ENCODE measurements at places on chromosomes 7 and 10. TPM values are rescaled to one million over a fixed set of nuclear protein-coding genes. Genes with fewer than 3 reads are reported as not detected.

Gene OR6B1
- total RNA-seq, result not detected

Gene SPDYE8
- total RNA-seq, result not detected

Gene MTPN
- 135 TPM for total RNA-seq

Gene TEX36
- not detected for total RNA-seq

Gene PTER
- total RNA-seq, result 17.4 TPM

Gene CEP55
- 84.6 TPM for total RNA-seq

Gene HMX3
- not detected for total RNA-seq

Gene TMEM184A
- total RNA-seq, result not detected

Gene SLC18A3
- not detected for total RNA-seq

Gene LRRC61
- 26.8 TPM for total RNA-seq

Gene CRYGN
- total RNA-seq, result not detected

Gene PRLHR
- not detected for total RNA-seq

Gene CCDC3
- total RNA-seq, result 0.18 TPM

Gene ANXA7
- 98.7 TPM for total RNA-seq

Gene CLDN4
- 0.10 TPM for total RNA-seq

Gene ELFN1
- total RNA-seq, result 0.08 TPM

Gene PTPRZ1
- total RNA-seq, result not detected

Gene CYP2C8
- 0.15 TPM for total RNA-seq

Gene TET1
- 1.5 TPM for total RNA-seq

Gene HIP1
- total RNA-seq, result 5.4 TPM

Gene JAKMIP3
- total RNA-seq, result 0.90 TPM

Gene IFT22
- 6.6 TPM for total RNA-seq

Gene TAS2R41
- total RNA-seq, result not detected

Gene SPACDR
- 4.3 TPM for total RNA-seq

Gene BCCIP
- total RNA-seq, result 44.5 TPM

Gene SEMA3C
- not detected for total RNA-seq

Gene CFAP70
- total RNA-seq, result 0.70 TPM

Gene H2AZ2
- total RNA-seq, result 330 TPM

Gene PDIA4
- 108 TPM for total RNA-seq

Gene PNLIPRP2
- total RNA-seq, result not detected

Gene PCGF6
- 13.9 TPM for total RNA-seq

Gene NUTM2D
- 3.0 TPM for total RNA-seq

Gene CPN1
- not detected for total RNA-seq

Gene PDE6C
- total RNA-seq, result not detected

Gene BLVRA
- 38.1 TPM for total RNA-seq

Gene RARRES2
- total RNA-seq, result not detected

Gene NKX2-3
- not detected for total RNA-seq

All from activated CD4-positive, alpha-beta memory T cell treated with anti-CD3 and anti-CD28 coated beads, Interleukin-2, amount 10 ng/mL, durations not matched to agents 7 days and 5 days (primary cell).